ENCODE measurements at places on chromosomes 3 and 15. TPM values are rescaled to one million over a fixed set of nuclear protein-coding genes. Genes with fewer than 3 reads are reported as not detected.

Gene ZSCAN2
- total RNA-seq, result 5.0 TPM

DNA sequence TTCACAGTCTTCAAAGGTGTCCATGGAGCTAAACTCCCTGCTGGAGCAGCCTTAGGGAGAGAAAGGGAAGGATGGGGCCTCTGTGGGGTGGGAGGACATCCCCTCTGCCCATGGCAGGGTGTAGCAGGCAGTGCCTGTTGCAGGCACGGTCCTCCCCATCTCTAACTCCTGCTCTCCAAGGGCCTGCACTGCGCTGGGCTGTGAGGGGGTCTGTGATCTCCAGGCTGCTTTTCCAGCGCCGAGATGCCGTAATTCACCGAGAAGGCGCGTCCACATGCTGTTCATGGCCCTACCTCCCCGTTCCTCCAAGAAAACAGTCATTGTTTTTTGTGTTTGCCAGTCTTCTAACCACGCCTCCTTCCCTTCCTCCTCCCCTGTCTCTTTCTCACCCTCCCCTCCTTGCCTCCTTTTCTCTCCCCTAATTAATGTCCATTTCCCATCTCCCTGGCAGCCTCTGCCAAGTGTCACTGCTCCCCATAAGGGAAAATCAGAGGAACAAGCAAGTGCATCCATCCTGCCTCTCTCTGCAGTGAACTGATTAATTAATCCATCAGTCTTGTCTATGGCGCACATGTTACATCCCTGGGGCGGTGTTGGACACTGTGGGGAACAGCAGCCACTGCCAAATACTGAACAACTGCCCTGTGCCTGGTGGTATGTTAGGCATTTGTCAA is 17.7 kb upstream of the LAMP3 start:
- DNase-seq, result no peak

DNA sequence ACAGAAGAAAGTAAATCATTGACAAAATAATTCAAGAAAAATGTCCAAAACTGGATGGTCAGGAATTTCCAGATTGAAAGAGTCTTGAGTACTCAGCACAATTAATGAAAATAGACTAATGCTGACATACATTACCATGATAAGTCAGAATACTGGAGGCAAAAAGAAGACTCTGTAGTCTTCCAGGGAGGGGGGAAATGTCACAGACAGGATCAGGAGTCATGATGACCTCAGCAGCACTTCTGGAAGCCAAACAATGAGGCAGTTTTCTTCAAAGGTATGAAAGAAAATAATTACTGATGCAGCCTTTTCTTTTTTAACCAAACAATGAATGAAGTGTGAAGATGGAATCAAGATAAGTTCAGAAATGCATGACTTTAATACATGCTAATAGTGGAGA is 30.1 kb upstream of the SLC22A13 start:
- no peak for DNase-seq

DNA sequence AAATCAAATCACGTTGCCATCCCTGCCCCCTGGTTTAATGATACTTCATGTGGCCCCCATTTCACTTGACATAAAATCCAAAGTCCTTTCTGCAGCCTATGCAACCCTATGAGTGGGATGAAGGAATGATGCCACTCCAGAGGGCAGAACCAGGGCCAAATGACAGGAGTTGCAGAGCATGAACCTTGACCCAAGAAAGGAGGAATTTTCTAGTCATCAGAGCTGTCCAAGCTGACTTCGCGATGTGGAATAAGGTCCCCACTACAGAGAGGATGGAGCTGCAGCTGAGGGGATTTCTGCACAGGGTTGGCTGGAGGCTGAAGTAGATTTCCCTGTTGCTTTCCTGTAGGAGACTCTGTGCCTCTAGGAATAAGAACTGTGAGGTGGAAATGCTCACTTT is 15.8 kb upstream of the EPHB3 start:
- no peak for DNase-seq

- no peak for DNase-seq
Observed at GRCh38 chr3:2589336-2589969, 490.8 kb downstream of the CNTN4 start.

GRCh38 chr15:75671730-75672602 is 24.3 kb downstream of the SNX33 start:
- DNase-seq, result no peak

- DNase-seq, result no peak
Observed at GRCh38 chr3:21234933-21235332, 516.1 kb downstream of the ZNF385D start.

GRCh38 chr3:190718671-190719070 is 143.8 kb downstream of the GMNC start:
- no peak for DNase-seq

Gene RAB6B
- 41.4 TPM for total RNA-seq

DNA sequence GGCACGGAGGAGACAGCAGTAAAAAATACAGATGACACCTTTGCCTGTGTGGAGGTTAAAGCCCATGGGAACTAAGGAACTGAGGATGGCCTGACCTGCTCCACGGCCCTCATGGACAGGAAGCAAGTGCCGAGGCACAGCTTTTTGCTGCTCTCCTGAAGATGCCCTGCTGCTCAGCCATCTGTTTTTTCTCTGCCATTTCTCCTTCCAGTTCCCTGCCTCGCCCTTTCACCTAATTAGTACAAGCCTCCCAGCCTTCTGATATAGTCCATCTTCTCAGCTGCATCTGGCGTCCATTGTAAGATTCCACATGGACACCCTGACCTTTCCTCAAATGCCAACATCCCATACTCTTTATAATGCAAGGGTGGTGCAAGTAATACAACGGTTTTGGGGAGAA is 11.8 kb upstream of the CXCR6 start:
- DNase-seq, result no peak

GRCh38 chr3:30668051-30668609 is 61.7 kb downstream of the TGFBR2 start:
- DNase-seq, result no peak

Gene PATL2
- 6.8 TPM for total RNA-seq

GRCh38 chr3:177652556-177653291 is 455.4 kb upstream of the TBL1XR1 start:
- no peak for DNase-seq

- peak; percentile 63 for DNase-seq
Observed at GRCh38 chr15:64521726-64522164, 61.4 kb downstream of the ZNF609 start.

Gene FANCD2OS
- total RNA-seq, result not detected

GRCh38 chr15:89912145-89912673 is 543 bp downstream of the ARPIN start:
- DNase-seq, result peak; percentile 54

Gene MED12L
- 0.44 TPM for total RNA-seq

DNA sequence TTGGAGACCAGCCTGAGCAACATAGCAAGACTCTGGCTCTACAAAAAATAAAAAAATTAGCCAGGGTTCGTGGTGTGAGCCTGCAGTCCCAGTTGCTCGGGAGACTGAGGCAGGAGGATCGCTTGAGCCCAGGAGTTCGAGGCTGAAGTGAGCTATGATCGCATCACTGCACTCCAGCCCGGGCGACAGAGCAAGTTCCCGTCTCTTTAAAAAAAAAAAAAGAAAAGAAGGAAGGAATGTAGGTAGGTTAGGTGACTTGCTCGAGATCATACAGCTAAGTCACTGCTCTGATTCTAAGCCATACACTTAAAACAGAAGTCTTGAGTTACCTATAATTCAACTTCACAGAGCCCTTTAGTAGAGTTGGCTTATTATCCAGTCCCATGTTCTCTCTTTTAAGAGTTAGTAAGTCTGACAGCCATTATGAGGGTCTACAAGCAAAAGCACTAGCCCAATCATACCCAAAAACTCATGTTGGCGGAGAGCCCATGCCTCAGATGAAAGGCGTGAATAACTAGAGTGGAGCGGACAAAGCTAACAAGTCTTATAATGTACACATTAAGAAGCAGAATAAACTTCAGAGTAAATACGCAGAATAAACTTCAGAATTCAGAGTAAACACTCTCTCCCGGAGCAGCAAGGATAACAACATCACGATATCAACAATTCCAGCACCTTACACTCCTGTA is 768 bp downstream of the AAGAB start:
- no peak for DNase-seq

GRCh38 chr3:178405531-178405930 is 130.7 kb upstream of the KCNMB2 start:
- no peak for DNase-seq

Gene RAD54L2
- 15.0 TPM for total RNA-seq

DNA sequence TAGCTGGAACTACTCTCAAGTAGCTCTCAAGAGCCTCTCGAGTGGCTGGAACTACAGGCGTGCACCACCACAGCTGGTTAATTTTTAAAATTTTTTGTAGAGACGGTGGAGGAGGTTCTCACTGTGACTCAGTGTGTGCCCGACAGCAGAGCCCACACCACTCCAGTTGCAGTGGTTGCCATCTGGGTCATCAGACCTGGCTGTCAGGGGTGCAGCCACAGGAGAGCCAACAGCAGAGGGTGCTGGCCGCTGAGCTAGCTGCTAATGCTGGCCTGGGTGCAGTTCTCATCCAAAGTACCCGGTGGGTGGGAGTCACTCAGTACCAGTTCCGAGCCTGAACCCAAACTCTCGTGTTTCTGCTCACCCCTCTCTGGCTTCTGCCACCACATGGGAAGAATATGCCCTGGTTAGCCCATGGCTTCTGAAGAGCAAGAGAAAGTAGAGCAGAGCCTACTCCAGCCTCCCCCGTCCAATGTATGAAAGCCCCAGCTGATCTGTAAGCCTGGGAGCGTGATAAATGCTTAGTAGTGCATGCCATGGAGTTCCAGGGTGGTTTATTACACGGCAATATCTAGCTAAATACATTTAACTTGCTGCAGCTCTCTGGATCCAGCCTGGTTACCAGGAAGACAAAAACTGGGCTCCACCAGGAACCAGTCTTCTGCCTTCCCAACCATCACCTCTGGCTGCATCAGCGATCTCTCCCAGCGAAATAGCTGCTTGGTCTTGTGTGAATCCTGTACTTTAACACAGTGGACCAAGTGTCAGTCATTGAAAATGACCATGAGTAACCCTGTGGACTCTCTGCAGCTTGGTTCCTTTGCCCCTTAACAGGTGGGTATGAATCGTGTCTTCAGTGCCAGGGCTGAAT is 17.1 kb downstream of the UMPS start:
- DNase-seq, result no peak
